NCI-H1092 (cell line): ENCODE measurements at places on chromosomes 16 and 17.
A peak's percentile ranks its signal among the peaks of the same experiment; 100 is the strongest.

DNA sequence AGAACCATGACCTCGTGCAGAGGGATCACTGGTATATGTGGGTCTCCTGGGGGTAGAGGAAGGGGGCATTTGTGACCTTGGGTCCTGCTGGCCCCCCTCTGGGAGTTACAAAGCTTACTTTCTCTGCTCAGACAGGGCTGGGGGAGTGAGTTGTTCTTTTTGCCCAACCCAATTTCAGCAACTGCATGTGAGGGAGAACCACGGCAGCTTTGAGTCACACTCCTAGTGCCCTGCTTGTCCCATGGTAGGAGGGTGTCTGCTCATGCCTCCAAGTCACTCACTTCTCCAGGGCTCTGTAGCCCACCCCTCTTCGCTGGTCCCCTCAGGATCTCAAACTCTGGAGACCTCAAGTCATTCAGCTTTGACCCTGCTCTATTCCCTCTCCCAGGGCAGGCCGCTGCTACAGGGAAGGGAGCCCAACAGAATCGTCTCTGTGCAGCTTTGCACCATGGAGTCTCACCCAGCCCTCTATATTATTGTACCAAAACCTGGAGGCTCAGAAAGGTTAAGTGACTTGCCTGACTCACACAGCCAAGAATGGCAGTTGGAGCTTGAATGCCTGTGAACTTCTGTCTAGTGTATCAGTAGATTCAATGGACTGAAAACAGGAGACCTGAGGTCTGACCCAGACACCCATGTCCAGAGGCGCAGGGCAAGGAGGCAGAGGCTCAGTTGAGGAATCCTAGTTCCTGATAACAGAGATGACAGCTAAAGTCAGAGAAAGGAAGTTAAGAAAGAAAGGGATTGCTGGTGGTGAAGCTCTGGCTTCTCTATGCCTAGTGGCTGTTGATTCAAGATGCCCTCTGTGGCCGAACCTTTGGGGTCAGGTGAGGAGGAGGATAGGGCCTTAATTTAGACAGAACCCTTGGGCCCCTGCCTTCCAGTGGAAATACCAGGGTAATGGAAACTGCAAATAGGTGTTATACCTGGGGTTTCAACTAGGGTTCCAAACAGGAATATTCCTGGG lies 14.6 kb upstream of the ETV4 start:
- no peak for DNase-seq

GRCh38 chr16:6861135-6861814 lies 471.4 kb upstream of the RBFOX1 start:
- DNase-seq = no peak

- no peak for DNase-seq
These were observed 286.6 kb upstream of the CCL2 start for GRCh38 chr17:33968350-33969044.

- no peak for DNase-seq
These were observed 23.8 kb downstream of the TMEM94 start for GRCh38 chr17:75480281-75480680.

DNA sequence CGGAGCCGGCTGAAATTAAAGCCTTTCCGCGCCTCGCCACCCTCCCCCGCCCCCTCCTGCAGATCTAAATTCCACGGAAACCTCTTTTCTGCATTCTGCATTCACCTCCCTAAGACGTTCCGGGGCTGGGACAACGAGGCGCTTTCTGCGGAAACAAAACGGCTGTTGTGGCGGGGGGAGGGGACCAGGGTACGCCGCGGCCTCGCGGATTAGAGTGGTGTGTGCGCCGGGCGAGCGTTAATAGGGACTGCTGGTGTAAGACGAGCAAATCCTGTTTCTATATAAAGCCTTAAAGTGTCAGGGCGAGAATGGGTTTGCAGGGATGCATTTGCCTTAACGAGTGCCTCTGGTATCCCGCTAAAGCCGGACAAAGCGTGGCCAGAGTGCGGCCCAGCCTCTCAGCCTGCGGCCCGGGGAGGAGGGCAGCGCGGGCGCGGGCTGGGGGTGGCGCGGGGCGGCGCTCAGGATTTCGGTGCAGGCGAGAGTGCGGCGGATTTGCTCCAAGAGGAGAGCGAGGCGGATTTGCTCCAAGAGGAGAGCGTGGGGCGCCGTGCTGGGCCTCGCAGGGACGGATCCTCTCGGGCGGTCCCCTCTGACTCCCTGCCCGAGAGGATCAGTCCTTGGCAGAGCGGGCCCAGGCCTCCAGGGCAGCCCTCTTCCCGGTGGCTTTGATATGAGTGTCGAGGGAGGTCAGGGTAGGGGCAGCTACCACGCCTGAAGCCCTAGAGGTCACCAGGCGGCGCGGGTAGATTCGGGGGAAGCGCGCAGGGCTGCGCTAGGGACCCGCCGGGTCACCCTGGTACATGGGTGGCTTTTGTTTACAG lies 5.1 kb downstream of the BAHCC1 start:
- no peak for DNase-seq

GRCh38 chr16:11405331-11406176 lies 60.3 kb downstream of the RMI2 start:
- DNase-seq = no peak

- DNase-seq = no peak
These were observed 84.5 kb upstream of the CORO6 start for GRCh38 chr17:29707212-29707571.

GRCh38 chr16:1210461-1210860 lies 14.6 kb downstream of the TPSG1 start:
- no peak for DNase-seq

DNA sequence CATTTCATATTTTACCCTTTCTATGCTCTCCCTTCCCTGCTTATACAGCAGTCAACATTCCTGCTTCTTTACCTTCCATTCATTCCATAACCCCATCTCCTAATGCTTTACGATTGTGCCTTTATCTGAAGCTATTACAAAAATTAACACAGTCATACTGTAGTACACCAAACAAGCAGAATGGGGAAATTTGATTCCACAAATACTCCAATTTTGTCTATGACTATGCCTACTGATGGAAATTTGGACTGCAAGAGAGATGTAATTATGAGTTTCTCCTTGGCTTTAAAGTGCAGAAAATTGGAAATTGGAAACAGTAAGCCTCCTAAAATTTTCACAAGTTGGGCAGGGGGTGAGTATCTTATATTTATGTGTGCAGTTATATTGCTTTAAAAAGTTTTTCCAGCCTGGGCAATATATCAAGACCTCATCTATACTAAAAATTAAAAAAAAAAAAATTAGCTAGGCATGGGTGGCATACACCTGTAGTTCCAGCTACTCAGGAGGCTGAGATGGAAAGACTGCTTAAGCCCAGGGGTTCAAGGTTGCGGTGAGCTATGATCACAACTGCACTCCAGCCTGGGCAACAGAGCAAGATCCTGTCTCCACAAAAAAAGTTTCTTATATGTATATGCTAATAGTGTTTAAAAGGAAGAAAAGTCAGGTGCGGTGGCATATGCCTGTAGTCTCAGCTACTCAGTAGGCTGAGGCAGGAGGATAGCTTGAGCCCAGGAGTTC lies 3.0 kb downstream of the APPBP2 start:
- no peak for DNase-seq

GRCh38 chr16:8713635-8714172 lies 39.3 kb downstream of the ABAT start:
- no peak for DNase-seq

GRCh38 chr17:33202021-33202420 lies 91.1 kb downstream of the ASIC2 start:
- DNase-seq = no peak

DNA sequence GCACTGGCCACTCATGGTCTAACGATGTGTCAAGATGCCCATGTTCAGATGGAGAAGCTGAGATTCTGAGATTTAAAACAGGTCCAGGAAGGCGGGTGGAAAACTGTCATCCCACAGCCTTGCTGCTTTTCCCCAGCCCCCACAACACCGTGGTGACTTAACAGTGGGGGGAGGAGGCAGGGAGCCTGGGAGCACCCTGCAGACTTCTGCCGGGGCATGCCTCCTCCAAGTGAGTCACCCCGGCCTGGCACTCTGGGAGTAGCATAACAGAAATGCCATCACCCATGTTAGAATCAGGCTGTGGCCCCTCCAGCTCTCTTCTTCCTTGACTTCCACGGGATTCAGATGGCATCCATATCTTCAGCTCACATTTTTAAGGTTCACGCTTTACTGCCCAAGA lies 164.8 kb downstream of the CBLN1 start:
- no peak for DNase-seq

DNA sequence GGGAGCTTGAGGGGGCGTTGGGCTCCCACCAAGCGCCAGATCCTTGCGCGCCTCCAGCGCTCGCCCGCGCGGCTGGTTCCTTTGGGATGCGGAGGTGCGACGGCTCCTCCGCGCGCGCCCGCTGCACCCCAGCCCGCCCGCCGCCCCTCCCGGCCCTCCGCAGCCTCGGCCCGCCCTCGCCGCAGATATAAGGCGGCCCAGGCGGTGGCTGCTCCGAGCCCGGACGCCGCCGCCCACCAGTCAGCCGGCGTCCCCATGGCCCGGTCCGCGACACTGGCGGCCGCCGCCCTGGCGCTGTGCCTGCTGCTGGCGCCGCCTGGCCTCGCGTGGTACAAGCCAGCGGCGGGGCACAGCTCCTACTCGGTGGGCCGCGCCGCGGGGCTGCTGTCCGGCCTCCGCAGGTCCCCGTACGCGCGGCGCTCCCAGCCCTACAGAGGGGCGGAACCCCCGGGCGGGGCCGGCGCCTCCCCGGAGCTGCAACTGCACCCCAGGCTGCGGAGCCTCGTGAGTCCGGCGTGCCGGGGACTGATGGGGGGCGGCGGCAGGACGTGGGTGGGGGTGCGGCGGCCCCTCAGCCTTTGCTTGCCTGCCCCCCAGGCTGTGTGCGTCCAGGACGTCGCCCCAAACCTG lies at the start of gene NPB:
NPB (plus strand) TSS at position 216 of the 630 bp plus-strand sequence; CDS start at position 256, 40 bp downstream.
- peak; percentile 33 for DNase-seq

- DNase-seq = no peak
These were observed 5.7 kb downstream of the CSNK1D start for GRCh38 chr17:82267575-82268379.

DNA sequence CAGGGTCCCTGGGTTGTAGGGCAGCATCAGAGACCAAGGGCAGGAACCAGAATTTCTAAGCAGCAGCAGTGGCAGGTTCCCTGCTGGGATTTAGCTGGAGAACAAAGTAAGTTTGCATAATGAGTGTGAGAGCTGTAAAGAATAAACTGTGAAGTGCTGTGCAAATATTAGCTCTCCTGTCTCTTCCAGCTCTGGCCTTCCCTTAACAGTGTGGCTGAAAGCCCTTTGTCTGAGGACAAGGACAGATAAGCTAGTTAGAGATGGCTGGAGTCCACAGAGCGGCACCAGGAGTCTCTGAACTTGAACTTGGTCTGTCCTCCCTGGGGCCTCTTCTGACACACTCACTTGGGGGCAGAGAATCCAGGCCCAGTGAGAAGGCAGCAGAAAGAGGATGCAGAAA lies 98.2 kb upstream of the WSCD1 start:
- DNase-seq = no peak

- DNase-seq = peak; percentile 10
These were observed 216.0 kb downstream of the SEC14L1 start for GRCh38 chr17:77356690-77357201.

GRCh38 chr17:36851250-36851649 lies 86.0 kb upstream of the LHX1 start:
- DNase-seq = no peak

DNA sequence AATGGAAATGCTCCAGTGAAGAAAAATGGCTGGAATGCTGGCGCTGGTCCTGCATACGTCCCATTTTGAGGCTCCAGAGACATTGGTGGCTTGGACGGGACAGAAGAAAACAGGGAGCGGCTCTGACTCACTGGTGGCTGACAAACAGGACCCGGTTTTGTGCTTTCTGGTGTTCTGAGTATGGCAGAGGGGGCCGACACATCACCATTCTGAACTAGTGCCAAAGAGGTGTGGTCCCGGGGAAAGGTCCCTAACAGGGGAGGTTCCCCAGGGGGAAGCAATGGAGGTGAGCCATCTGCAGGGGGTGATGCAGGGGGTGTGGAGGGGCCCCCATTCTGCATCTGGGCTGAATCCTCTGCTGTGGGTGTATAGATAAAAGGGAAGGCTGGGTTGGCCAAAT lies 8.3 kb downstream of the ANKRD40 start:
- DNase-seq = no peak

DNA sequence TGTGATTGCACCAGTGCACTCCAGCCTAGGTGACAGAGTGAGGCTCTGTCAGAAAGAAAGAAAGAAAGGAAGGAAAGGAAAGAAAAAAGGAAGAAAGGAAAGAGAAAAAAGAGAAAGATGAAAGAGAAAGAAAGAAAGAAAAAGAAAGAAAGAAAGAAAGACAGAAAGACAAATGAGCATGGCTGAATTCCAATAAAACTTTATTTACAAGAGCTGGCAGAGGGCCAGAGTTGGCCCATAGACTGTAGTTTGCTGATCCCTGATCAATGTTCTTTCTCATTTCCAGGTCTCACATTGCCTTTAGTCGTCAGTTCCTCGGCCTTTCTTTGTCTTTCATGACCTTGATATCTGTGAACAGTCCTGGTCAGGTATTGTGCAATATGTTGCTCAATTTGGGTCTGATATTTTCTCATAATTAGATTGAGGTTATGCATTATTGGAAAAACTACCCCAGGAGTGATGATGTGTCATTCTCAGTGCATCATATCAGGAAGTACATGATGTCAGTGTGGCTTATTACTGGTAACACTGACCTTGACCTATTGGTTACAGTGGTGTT lies 68.5 kb upstream of the MED9 start:
- DNase-seq = no peak

GRCh38 chr17:81601525-81602120 lies 35.3 kb downstream of the NPLOC4 start:
- peak; percentile 39 for DNase-seq

- DNase-seq = no peak
These were observed 28.7 kb downstream of the NXPH3 start for GRCh38 chr17:49604314-49604869.
